Stimulated activated CD8-positive, alpha-beta memory T cell treated with anti-CD3 and anti-CD28 coated beads, Interleukin-4, amount 100 ng/mL, for 24 hours (primary cell): ENCODE measurements at places on chromosomes 16 and 17.

- no peak for DNase-seq
These were observed 1.7 kb downstream of the SLC52A1 start for GRCh38 chr17:5033352-5034015.

- no peak for DNase-seq
These were observed 98.7 kb downstream of the KCNJ12 start for GRCh38 chr17:21474815-21475214.

GRCh38 chr16:30934827-30935557 is 11.6 kb downstream of the FBXL19 start:
- no peak for DNase-seq

DNA sequence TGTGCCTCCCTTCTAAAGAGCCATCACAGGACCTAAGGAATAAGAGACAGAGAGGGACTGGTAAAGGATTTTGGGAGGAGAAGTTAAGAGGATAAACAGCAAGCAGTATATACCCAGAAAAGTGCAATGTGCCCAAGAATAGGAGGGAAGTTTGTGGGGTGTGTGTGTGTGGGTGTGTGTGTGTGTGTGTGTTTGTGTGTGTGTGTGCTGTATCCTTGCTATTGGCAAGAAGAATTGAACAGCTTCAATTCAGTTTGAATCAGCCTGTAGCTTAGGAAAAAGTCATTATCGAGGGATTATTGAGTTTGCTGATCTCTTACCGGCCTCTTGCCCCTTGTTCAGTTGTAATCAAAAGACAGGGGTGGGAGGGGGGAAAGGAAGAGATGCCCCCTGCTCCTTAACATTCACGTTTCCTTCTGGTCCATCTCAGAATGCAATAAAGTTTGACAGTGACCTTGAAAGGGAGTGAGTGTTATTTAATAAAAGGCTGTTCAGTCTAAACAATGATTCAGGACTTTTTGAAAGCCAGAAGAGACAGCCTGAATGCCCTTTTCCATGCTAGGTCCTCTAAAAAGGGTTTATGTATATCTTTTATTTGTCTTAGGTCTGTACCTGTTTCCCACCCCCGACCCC is 23.9 kb upstream of the MAPT start:
- no peak for DNase-seq

- no peak for DNase-seq
These were observed 1.1 kb upstream of the GNAO1 start for GRCh38 chr16:56190048-56190676.

DNA sequence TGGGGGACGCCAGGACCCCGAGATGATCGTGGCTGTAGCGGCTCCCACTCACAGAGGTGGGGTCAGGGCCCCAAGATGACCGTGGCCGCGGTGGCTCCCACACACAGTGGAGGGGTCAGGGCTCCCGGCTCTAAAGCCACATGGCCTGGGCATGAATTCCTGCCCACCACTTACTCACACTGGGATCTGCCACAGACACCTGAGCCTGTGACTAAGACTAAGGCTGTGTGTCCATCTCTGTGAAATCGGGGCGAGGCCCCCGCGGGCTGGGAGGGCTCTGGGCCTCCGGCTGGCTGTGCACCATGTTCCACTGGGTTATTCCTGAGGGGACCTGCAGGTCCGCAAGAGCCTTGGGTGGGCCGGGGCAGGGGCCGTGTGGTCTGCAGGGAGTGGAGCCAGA is 18.5 kb downstream of the ZFPM1 start:
- DNase-seq: no peak

GRCh38 chr17:74738051-74738996 is 1.3 kb downstream of the RAB37 start:
- DNase-seq: peak; percentile 67
